Stimulated activated CD8-positive, alpha-beta memory T cell treated with anti-CD3 and anti-CD28 coated beads, Interleukin-12 subunit alpha, Interleukin-12 subunit beta, amount 100 ng/mL, for 4 hours (primary cell): ENCODE measurements at places on chromosomes 12 and 14.
A peak's percentile ranks its signal among the peaks of the same experiment; 100 is the strongest.

GRCh38 chr12:61385771-61386170 is 874.4 kb upstream of the USP15 start:
- DNase-seq: no peak

- DNase-seq: no peak
Observed at GRCh38 chr12:57416039-57416996, 14.5 kb downstream of the R3HDM2 start.

- DNase-seq: no peak
Observed at GRCh38 chr12:107748472-107748871, 12.5 kb downstream of the PRDM4 start.

DNA sequence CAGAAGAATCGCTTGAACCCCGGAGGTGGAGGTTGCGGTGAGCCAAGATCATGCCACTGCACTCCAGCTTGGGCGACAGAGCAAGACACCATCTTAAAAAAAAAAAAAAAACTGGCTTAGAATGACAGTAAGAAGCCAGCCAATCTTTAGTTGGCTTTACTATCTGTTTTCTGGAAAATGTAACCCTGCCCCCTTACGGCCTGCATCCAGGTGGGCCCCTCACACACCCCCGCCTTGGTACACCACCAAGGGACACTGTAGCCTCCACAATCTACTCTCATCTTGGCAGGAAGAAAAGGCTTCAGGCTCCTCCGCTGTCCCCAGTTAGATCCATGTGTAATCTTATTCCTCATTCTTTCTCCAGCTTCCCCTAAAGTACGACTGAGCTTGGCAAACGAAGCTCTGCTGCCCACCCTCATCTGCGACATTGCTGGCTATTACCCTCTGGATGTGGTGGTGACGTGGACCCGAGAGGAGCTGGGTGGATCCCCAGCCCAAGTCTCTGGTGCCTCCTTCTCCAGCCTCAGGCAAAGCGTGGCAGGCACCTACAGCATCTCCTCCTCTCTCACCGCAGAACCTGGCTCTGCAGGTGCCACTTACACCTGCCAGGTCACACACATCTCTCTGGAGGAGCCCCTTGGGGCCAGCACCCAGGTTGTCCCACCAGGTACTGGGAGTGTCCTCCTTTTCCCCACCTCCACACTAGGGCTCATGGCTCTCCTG is 6.6 kb downstream of the TAPBPL start:
- no peak for DNase-seq

DNA sequence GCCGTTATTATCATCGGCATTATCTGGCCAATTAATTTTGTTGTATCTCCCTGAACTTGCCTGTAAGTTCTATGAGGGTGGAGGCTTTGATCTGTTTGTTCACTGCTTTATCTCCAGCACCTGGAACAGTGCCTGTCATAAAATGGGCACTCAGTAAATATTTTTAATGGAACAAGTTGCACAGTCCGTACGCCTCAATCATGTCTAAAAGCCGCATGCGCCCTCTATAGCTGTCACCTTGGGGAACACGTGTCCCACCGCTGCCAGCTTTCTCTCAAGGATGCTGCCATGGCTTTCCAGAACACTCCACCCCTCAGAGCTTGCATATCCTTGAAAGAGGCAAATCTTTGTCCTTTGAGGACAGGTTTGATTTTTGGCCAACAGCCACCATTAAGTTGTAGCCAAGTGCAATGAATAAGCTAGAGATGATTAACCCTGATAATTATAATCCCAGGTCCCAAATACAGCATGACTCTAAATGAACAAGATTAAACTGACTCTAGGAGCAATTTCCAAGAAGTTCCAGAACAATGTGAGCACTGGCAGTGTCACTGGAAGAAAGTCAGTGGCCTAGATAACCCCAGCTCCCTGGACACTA is 55.1 kb downstream of the ERH start:
- DNase-seq: no peak

DNA sequence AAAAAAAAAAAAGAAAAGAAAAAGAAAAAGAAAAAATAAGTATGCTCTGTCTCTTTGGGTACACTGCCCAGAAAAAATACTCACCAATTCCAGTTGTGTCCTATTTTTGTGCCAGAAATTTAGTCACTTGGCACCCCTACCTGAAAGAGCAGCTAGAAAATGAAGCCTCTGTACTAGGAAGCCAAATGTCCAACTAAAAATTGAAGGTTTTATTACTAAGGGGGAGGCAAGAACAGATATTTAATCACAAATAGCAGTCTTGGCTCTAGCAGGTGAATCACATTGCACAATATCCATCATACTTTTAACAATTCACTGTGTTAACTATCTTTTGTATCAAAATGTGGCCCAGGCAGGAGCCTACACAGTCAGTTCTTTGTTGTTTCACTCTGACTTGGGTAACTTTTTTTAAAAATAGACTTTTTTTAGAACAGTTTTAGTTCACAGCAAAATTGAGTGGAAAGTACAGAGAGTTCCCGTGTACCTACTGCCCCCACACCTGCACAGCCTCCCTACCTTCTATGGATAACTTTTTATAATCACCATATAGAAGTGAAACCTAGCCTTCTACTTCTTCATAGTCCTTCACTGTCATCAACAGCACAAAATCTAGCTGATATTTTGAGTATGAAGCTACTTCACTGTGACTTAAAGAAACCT is 87.1 kb upstream of the ATF7IP start:
- no peak for DNase-seq

GRCh38 chr14:100989924-100990323 is 86.4 kb upstream of the RTL1 start:
- no peak for DNase-seq

DNA sequence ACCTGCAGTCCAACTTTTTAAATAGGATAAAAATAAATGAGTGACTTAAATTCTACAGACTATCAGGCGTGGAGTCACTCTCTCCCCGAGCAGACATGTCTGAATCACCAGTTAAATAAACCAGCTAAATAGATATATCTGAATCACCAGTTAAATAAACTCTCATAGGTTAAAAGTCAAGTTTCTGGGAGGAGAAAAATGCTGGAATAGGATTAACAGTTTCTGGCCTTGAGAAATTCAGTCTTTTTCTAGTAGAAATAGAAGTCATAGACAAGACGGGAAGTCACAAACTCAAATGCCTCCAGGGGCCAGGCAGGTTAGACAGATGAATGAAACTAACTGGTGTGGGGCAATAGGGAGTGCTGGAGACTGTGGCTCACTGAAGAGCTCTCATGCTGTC is 258.6 kb upstream of the TMEM132C start:
- DNase-seq: no peak

DNA sequence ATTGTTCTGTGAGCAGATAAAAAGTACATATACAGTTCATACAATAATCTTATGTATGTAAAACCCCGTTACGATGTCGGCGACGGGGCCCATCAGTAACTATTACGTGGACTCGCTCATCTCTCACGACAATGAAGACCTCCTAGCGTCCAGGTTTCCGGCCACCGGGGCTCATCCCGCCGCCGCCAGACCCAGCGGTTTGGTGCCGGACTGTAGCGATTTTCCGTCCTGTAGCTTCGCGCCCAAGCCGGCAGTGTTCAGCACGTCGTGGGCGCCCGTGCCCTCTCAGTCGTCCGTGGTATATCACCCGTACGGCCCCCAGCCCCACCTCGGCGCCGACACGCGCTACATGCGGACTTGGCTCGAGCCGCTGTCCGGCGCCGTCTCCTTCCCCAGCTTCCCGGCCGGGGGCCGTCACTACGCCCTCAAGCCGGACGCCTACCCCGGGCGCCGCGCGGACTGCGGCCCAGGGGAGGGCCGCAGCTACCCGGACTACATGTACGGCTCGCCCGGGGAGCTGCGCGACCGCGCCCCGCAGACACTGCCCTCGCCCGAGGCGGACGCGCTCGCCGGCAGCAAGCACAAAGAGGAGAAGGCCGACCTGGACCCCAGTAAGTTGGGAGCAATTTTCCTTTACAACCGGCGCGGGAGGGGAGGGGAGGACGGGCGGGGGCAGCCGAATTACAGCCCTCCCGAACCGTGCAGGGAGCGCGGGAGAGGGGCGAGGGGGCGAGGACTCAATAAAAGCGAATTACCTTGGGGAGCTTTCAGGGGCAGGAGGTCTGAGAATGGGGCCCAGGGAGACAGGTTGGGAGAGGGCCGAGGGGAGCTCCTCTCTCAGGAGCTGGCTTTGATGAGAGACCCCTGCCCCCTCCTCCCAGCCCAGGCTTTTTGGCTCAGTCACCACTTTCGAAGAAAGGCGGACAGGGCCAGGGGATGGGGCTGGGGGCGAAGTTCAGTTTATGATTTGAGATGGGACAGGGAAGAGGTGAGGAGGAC is at the start of gene HOXC9:
HOXC9 (plus strand) TSS at position 46 of the 999 bp plus-strand sequence; CDS start at position 74, 28 bp downstream.
- DNase-seq: no peak

DNA sequence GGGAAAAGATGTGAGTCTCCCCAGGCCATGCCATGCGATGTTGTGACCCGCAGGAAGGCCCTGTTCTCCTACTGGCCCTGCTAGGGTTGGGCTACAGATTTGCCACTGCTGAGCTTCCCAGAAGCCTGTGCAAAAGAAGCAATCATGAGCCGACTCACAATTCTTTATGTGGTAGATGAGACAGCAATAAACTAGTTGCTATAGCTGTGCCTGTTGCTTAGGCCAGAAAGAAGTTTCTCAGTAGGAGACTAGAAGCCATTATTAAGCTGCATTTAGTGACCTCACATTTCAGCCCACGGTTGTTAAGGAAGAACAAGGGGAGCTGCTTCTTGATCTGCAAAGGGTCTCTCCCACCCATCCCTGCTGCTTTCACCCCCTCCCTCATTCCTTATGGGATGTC is 239.4 kb upstream of the CRY1 start:
- DNase-seq: no peak

GRCh38 chr14:75879031-75879430 is 102.8 kb downstream of the TGFB3 start:
- no peak for DNase-seq

GRCh38 chr14:35600253-35600652 is 66.3 kb downstream of the INSM2 start:
- no peak for DNase-seq

- DNase-seq: no peak
Observed at GRCh38 chr12:48934312-48934706, 9.0 kb upstream of the FKBP11 start.

- DNase-seq: no peak
Observed at GRCh38 chr14:95452893-95453712, 63.3 kb downstream of the SYNE3 start.

DNA sequence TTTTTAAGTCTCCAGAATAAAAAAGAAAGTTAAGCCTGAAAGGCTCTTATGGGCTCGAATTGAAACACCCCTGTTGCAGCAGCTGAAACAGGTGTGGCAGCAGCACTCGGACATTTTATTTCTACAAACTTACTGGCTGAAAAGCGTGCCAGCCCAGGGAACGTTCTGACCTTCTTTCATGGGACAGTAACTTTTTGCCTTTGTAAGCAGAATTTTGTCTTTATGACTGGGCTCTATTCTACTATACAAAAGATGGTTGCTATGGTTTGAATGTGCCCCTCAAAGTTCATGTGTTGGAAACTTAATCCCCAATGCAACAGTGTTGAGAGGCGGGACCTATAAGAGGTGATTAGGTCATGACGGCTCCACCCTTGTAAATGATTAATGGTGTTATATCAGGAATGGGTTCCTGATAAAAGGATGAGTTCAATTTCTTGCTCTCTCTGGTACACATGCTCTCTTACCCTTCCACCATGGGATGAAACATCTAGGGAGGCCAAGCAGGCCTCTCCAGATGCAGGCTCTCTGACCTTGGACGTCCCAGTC is 52.7 kb downstream of the PELI2 start:
- no peak for DNase-seq

- DNase-seq: no peak
Observed at GRCh38 chr14:76640923-76641395, 120.3 kb upstream of the VASH1 start.

DNA sequence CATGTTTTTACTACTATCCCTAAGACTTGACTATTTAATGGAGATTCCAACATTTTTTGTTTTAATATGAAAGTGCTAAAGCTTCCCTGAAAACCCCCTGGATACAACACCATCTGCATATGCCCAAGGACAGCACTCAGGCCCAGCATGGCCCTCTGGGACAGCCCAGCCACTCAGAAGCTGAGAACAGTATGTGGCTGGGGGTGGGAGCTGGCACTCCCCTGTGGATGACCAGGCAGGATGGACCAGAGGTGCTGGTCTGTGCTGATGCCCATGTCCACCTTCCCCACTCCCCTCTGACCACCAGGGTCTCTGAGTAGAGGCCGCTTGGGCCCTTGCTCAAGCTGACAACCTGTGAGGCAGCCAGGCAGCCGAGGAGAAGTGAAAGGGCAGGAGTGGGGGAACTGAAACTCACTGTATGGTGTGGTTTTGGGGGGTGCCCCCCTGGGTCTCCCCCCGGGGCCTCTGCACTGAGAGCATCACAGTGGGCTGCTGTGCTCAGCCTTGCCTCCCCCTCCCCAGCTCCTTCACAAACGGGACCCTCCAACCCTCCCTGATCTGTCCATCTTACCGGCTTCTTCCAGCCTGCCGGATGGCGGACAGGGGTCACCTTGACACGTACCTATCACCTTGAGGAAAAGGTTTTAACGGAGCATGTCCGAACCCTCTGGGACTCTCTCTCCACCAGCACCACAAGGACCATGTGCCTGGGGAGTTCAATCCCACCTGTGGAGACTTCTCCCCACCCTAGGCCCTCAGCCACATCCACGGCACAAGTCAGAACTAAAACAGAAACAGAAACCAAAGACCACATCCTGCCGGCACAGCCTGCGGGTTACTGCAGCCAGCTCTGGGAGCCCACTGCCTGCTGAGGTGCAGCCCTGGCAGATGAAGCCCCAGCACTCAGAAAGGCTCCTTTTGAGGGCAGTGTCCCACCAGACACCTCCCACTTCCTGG is at the start of gene TMEM229B:
TMEM229B (minus strand) TSS at position 785 of the 957 bp plus-strand sequence. CDS start 14,798 bp downstream, outside the sequence.
- peak; percentile 60 for DNase-seq

- DNase-seq: no peak
Observed at GRCh38 chr12:64757771-64758170, 1.4 kb downstream of the GNS start.

- DNase-seq: no peak
Observed at GRCh38 chr12:106655577-106655976, 72.8 kb downstream of the RFX4 start.
